Esophagus mucosa (tissue), 1 donor: ENCODE measurements at places on chromosomes 3 and 15.

- no peak for ATAC-seq
Observed at GRCh38 chr3:98525494-98525893, 2.8 kb upstream of the CLDND1 start.

- ATAC-seq, result peak; percentile 4
Observed at GRCh38 chr15:59688423-59688781, 718 bp downstream of the BNIP2 start.

GRCh38 chr3:140568131-140568530 lies 109.7 kb upstream of the TRIM42 start:
- no peak for ATAC-seq

GRCh38 chr3:156674911-156675829 lies 780 bp downstream of the TIPARP start:
- ATAC-seq, result peak; percentile 38

GRCh38 chr15:81014446-81015093 lies 13.8 kb downstream of the TLNRD1 start:
- no peak for ATAC-seq

GRCh38 chr3:10121064-10121463 lies 5.6 kb downstream of the BRK1 start:
- ATAC-seq, result no peak

DNA sequence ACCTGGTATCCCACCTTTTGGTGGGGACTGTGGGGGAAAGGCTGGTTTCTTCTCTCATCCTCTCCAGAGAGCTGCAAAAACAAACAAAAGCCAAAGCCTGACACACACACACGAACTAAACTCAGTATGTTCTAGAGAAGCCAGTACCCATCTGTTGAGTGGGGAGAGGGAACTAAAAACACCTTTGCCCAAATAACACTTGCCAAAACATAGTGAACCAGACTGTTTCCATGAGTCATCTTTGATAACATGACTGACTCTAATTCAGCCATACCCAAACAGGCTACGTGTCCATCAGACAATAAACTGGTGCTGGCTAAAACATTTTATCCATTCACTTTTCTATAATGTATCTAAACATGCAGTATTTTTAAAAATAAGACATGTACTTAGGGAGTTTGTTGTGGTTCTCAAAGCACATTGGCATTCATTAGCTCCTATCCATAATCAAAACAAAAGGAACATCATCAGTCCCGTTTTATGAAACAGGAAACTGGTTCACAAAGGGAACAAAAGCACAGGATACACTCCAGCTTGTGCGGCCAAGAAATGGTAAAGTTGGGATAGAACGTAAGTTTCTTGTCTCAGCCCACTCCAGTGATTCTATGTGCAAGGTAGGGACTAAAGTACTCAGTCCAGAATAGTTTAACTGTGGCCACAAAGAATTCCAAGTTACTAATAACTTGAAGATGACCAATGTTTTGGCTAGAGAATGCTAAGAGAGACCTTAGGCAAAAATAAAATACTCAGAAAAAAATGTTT lies 16.1 kb downstream of the LYSMD2 start:
- ATAC-seq, result no peak

DNA sequence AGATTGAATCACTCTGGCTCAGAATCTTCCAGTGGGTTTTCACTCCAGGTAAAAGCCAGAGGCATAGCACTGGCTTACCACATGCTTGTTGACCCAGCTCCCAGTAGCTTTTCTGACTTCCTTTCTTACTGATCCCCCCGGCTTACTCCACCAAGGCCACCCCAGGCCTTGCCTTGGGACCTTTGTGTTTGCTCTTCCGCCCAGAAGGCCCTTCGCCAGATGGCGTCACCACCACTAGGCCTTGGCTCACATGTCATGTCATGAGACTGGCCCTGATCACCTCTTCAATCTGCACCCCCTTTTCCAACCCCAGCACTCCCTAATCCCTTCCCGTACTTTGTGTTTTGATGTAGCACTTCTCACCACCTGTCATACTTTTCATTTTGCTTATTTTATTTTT lies 98.5 kb upstream of the UMPS start:
- no peak for ATAC-seq

DNA sequence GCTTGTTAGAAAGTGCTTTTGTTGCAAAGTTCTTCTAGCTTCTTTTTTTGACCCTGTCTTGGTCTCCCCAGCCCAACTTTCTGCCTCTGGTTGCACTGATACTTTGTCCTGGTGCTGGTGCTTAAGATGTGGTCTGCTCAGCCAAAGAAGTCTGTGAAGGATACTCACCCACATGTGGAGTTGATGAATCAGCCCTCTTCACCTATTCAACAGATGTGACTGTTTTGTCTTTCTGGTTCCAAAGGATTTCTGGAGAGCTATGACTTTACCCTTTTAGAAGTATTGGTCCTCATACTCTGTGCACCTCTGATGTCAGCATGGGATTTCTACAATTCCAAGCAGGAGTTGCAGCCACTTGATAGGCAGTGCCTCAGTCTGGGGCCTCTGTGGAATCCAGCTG lies 84.1 kb downstream of the PCCB start:
- no peak for ATAC-seq

DNA sequence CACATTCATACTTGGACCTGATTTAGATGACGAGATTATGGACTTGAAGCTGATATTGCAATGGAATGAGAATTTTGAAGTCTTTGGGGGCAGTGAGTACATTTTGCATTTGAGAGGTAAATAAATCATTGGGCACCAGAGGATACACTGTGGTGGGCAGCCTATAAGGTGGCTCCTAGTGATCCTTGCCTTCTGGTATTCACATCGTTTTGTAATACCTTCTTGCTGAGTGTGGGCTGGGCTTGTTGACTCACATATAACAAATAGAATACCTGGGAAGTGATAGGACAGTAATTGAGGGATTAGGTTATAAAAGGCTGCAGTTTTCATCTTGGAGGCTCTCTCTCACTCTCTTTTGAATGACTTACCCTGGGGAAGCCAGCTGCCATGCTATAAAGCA lies 605.5 kb upstream of the KCNMB2 start:
- ATAC-seq, result peak; percentile 49
